ENCODE measurements at places on chromosomes 1 and 21. TPM values are rescaled to one million over a fixed set of nuclear protein-coding genes. Genes with fewer than 3 reads are reported as not detected.

GRCh38 chr1:31016868-31017267 lies 48.6 kb downstream of the PUM1 start:
- DNase-seq, result no peak

DNA sequence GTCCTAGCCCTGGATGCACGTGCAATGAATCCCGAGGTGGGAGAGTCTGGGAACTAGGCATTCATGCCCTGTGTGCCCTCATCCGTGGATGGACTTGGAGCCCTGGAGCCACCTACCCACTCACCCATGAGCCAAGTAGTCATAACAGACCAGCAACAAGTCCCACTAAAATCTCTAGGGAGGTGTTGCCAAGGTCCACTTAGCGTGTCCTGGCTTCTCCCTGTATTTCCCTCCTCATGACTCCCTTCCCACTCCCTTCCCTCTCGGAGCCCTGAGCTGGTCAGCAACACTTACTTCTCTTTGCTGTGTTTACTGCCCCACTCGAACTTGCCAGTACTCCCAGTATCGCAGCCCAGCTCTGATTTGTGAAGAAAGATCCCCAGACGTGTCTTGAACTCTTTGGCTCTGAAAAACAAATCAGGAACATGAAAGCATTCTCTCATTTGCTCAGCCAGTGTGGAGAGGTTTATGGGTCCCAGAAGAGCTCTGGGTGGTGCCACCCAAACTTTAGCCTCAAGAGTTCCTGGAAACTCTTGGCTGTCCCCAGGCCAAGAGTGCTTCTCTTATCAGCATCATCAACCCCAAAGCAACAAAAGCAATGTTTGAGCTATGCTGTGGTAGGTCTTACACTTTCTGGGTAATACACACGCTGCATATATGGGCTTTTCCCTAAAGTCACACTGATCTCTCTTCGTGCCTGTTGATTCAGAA lies 1.1 kb downstream of the RGS16 start:
- DNase-seq, result no peak

DNA sequence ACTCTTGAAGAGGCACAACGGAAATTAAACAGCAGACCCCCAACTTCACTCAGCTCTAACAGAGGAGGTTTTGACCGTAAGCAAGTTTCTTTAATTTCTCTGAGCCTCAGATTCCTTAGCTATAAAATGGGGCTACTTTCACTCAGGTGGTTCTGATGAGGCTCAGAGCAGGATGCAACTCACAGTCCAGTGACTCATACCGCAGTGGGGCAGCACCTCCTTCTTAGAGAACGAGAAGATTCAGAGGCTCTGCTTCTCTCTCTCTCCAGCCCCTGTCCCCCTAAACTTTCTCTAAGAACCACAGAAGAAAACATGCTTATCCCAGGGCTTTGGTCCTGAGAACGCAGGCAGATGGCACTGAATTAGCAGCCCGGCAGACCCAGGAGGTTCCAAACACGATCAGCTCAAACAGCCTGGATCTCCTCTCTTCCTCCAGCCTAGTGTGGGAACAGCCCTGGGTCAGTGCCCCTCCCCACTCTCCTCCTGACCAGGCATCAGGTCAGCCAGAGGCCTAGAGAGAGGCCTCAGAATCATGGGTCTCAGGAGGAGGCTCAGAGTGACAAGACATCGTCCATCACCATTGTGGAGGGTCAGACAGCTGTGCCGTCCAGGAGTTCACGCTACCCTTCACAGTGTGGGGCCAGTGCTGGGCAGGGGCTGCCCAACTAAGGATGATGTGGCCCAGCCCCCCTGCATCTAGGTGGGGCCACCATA lies 433.0 kb downstream of the PTPRU start:
- no peak for DNase-seq

- no peak for DNase-seq
Observed at GRCh38 chr21:33070998-33071769, 1.2 kb downstream of the OLIG1 start.

The KCNA3 gene
- under 0.01 TPM for total RNA-seq

Data from RPMI7951 (cell line).